Mesendoderm (in vitro differentiated cells): ENCODE measurements at places on chromosomes 3 and 15.
A peak's percentile ranks its signal among the peaks of the same experiment; 100 is the strongest.

DNA sequence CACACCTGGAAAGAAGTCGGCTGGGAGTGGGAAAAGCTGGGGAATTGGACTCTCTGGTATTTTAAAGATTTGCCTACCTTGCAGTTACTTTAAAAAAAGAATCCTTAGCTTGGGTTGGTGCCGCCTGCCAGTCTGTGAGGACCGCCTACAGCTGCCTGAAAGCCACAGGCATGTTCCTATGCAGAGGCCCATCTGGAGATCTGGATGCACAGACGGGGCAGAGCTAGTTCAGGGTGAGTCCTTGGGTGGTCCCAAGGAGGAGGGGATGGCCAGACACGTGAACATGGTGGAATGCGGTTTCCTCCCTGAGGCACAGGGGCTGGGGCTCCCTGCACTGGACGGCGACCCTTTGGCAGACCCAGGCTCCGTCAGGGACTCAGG is 113.2 kb upstream of the IQSEC1 start:
- H3K27me3 ChIP-seq: no peaks in the 10 kb centered on the region
- H3K36me3 ChIP-seq: no peaks in the 10 kb centered on the region
- no peak overlapping the region for H3K4me3 ChIP-seq
- H3K4me1 ChIP-seq: no peaks in the 10 kb centered on the region
- no peak overlapping the region for H3K27ac ChIP-seq

GRCh38 chr3:160150066-160150465 is 75.2 kb upstream of the C3orf80 start:
- H3K4me3 ChIP-seq: no peak overlapping the region
- DNase-seq: no peak
- no peaks in the 10 kb centered on the region for H3K27me3 ChIP-seq
- H3K36me3 ChIP-seq: no peaks in the 10 kb centered on the region

- no peaks in the 10 kb centered on the region for H3K4me1 ChIP-seq
- H3K27ac ChIP-seq: no peak overlapping the region
- no peak overlapping the region for H3K4me3 ChIP-seq
Measured at GRCh38 chr15:99504071-99504822, 61.5 kb upstream of the MEF2A start.

- no peaks in the 10 kb centered on the region for H3K27me3 ChIP-seq
- H3K4me3 ChIP-seq: no peak overlapping the region
- no peak overlapping the region for H3K27ac ChIP-seq
- no peaks in the 10 kb centered on the region for H3K4me1 ChIP-seq
- no peaks in the 10 kb centered on the region for H3K36me3 ChIP-seq
- DNase-seq: no peak
Measured at GRCh38 chr15:100940767-100941379, 21.7 kb downstream of the LRRK1 start.

DNA sequence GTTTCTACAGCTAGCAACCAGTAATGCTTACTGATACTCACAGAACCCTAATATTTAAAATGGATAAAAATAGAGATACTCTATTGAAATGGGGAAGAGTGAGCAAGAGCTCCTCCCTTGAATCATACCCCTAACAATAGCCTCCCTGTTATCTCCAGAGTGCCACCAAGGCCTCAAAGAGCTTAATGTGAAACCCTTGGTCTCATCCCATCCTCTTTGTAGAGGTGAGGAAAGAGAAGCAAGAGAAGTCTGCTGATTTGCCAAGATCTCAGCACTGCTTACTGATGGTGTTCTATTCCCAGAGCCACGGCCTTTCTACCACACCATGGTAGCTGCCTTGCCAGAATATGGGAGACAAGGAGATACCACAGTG is 463.4 kb upstream of the PROK2 start:
- no peaks in the 10 kb centered on the region for H3K4me1 ChIP-seq
- H3K27ac ChIP-seq: no peak overlapping the region
- H3K36me3 ChIP-seq: no peaks in the 10 kb centered on the region
- H3K27me3 ChIP-seq: no peaks in the 10 kb centered on the region
- no peak overlapping the region for H3K4me3 ChIP-seq

DNA sequence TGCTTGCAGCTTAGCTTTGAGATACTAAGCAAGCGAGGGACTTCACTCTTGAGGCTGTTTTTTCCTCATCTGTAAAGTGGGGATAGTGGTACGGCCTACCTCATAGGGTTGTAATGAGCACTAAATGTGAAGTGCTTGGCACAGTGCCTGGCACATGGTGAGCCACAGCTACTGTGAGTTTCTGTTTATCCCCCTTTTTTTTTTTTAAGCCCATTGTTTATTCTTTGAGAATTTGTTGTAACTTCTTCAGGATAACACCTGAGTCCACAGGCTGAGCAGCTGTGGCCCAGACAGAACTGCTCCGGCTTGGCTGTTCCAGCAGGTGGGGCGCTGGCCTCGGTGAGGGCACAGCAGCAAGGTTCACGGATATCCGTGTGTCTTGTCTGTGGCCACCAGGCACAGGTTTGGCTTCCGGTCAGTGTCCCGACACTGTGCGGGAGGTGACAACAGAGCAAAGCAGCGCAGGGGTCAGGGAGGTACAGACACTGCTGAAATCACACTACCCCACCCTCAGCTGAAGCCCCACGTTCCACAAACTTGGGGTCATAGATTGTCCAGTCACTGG is 7.3 kb upstream of the ISG20 start:
- peaks cover 23% of the 10 kb centered on the region for H3K36me3 ChIP-seq
- DNase-seq: no peak
- H3K4me1 ChIP-seq: no peaks in the 10 kb centered on the region
- H3K27me3 ChIP-seq: no peaks in the 10 kb centered on the region

GRCh38 chr15:101580431-101580830 is 71.8 kb downstream of the TM2D3 start:
- no peak for DNase-seq
- no peaks in the 10 kb centered on the region for H3K36me3 ChIP-seq
- H3K4me3 ChIP-seq: no peak overlapping the region
- H3K4me1 ChIP-seq: no peaks in the 10 kb centered on the region

DNA sequence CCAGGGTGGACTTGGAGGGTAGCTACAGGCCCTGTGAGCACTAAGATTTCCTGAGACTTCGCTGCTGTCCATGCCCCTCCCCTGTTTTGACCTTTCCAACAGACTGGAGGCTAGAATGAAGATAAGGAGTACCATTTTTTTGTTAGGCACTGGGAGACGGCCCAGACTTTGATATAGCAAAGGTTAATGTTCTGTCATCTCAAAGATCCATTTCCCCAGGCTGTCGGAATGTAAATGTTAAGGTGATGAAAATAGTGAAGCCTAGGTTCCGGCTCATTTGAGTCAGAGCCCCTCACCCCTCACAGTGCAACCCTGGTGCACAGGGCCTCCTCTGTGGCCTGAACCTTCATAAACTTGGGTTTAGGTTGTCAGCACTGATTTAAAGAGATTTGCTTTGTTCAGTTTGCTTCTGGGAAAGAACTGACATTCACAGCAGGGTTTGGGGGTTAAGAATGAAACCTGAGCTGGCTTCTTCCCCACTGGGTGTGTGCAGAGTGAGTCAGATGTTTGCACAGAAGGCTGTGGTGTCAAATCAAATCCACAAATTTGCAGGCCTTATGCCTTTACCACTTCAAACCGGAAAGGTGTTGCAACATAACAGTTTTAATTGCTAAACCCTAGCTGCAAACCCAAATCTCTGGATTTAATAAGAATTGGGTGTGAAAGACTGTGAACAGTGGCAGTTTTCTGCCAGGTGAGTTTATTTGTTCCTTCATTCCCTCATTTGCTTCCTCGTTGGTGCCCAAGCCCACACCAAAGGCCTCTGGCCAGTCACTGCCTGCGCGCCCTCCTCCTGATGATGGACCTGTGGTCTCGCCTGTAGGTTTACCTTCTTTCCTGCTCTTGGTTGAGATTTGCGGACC is 20.6 kb upstream of the KCTD6 start:
- peak; percentile 60 for DNase-seq
- no peaks in the 10 kb centered on the region for H3K36me3 ChIP-seq
- H3K4me3 ChIP-seq: no peak overlapping the region
- H3K4me1 ChIP-seq: peaks cover 21% of the 10 kb centered on the region
- peak overlapping the region; percentile 78 for H3K27ac ChIP-seq

- no peak overlapping the region for H3K27ac ChIP-seq
- H3K4me3 ChIP-seq: no peak overlapping the region
- DNase-seq: no peak
Measured at GRCh38 chr3:123038751-123039150, 11.2 kb upstream of the SEMA5B start.

DNA sequence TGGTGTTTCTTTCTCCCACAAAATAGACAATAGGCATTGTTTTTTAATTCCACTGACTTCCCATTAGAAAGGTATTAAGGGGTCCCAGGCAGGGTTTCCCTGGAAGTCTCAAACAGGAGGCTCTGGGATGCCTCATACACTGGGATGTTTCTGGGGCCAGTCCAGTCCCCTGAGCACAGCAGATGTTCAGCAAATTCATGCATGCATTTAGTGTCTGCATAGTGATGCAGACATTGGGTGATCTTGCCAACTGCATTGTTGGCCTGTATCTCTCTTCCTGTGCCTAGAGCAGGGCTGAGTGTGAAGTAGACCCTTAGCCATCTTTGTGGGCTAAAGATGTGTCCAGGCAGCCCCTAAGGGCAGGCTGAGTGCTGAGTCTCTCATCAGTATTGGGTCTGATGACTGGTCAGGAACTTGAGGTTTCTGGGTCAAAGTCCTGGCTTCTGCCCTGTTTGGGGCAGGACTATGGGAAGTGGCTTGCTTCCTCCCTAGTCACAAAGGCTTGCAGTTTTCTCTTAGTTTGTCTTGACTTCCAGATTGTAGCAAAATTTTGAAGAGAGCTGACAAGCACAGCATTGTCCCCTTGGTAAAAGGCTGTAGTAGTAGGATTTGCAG is 56.5 kb downstream of the BSN start:
- H3K36me3 ChIP-seq: no peaks in the 10 kb centered on the region
- no peak overlapping the region for H3K4me3 ChIP-seq
- no peaks in the 10 kb centered on the region for H3K4me1 ChIP-seq
- H3K27me3 ChIP-seq: no peaks in the 10 kb centered on the region

DNA sequence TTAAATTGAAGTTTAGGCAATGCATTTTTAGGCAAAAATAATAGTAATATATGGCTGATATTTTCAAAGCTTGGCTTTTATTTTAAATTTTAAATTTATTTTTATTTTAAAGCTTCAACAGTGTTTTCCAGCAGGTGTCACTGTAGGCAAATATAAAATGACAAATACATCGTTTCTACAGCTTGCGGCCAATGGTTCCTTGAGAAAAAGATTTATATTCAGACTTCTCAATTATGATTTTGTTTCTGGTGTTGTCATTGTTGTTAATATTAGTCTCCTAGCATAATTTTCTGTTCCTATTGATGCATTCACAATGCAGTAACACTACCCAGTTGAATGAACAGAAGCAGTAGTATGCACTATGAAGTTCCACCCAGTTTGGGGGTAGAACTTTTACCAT is 220.7 kb upstream of the DNAJC19 start:
- H3K27ac ChIP-seq: no peak overlapping the region
- no peaks in the 10 kb centered on the region for H3K36me3 ChIP-seq
- H3K4me3 ChIP-seq: no peak overlapping the region
- no peaks in the 10 kb centered on the region for H3K4me1 ChIP-seq
- peak; percentile 16 for DNase-seq

DNA sequence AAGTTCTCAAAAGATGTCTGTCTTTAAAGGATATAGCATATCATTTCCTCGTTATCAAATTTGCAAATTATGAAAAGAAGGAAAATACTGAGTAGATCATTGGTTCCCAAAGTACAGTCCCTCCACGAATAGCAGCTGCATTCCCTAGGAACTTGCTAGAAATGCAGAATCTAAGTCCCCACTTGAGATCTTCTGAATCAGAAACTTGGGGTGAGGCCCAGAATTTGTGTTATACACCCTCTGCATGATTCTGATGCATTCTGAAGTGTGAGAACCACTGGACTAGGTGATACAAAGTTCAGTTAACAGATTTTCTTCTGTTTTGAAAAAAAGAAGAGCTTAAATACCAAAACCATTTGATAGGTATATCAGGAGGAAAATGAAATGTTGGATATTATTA is 77.1 kb downstream of the SLC25A26 start:
- no peak for DNase-seq
- no peaks in the 10 kb centered on the region for H3K36me3 ChIP-seq
- H3K4me3 ChIP-seq: no peak overlapping the region
- H3K27ac ChIP-seq: no peak overlapping the region

- DNase-seq: peak; percentile 52
- H3K4me3 ChIP-seq: no peak overlapping the region
- no peaks in the 10 kb centered on the region for H3K36me3 ChIP-seq
- H3K4me1 ChIP-seq: no peaks in the 10 kb centered on the region
- no peaks in the 10 kb centered on the region for H3K27me3 ChIP-seq
Measured at GRCh38 chr3:24396338-24396737, 98.3 kb downstream of the THRB start.

DNA sequence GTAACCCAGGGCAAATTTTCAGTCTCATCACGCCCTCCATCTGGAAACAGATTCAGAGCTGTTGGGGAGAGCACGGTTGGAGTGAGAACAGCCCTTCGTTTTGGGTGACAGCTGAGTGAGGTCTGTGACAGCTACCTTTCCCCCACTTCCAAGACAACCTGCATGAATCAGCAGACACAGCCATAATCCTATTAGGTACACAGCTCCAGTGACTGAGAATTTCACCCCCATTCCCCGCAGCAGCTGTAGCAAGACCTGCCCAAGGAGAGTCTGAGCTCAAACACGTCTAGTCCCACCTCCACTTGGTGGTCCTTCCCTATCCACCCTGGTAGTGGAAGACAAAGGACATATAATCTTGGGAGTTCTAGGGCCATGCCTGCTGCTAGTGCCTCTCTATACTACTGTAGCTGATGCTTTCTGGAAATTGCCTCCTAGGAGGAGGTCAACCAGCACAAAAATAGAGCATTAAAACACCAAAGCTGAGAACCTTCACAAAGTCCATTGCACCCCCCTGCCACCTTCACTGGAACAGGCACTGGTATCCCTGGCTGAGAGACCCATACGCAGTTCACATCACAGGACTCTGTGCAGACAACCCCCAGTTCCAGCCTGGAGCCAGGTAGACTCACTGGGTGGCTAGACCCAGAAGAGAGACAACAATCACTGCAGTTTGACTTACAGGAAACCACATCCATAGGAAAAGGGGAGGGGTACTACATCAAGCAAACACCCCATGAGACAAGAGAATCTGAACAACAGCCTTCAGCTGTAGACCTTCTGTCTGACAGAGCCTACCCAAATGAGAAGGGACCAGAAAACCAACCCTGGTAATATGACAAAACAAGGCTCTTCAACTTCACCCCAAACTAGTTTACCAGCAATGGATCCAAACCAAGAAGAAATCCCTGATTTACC is 448.6 kb upstream of the CBLB start:
- no peak for DNase-seq
- H3K27me3 ChIP-seq: no peaks in the 10 kb centered on the region
- H3K36me3 ChIP-seq: no peaks in the 10 kb centered on the region
- no peak overlapping the region for H3K27ac ChIP-seq

DNA sequence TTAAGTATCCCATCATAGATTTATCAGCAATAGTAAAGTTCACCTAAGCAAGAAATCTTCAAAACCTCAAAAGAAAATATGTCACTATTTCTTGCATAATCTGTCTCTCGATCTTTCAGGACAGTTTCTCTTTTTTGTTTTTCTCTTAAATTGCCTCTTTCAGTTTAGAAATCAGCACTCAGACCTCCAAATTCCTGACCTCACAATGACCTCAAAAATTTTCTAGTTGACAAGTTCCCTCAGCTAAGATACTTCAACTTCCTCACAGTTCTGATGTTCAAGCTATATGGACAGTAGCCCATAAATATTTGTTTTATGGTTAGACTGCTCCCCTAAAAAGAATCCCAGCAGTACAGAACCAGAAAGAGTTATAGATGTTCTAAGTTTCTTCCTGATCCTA is 24.1 kb downstream of the SLC24A5 start:
- no peaks in the 10 kb centered on the region for H3K27me3 ChIP-seq
- H3K36me3 ChIP-seq: no peaks in the 10 kb centered on the region
- no peaks in the 10 kb centered on the region for H3K4me1 ChIP-seq
- H3K27ac ChIP-seq: no peak overlapping the region

- no peaks in the 10 kb centered on the region for H3K27me3 ChIP-seq
- H3K27ac ChIP-seq: no peak overlapping the region
- H3K4me3 ChIP-seq: no peak overlapping the region
- peak; percentile 57 for DNase-seq
- no peaks in the 10 kb centered on the region for H3K4me1 ChIP-seq
Measured at GRCh38 chr3:58093574-58094195, 85.5 kb downstream of the FLNB start.
